CD4-positive, alpha-beta T cell treated with Interleukin-15 for 1 hour (primary cell): ENCODE measurements at places on chromosomes 5 and 9.
A peak's percentile ranks its signal among the peaks of the same experiment; 100 is the strongest.

DNA sequence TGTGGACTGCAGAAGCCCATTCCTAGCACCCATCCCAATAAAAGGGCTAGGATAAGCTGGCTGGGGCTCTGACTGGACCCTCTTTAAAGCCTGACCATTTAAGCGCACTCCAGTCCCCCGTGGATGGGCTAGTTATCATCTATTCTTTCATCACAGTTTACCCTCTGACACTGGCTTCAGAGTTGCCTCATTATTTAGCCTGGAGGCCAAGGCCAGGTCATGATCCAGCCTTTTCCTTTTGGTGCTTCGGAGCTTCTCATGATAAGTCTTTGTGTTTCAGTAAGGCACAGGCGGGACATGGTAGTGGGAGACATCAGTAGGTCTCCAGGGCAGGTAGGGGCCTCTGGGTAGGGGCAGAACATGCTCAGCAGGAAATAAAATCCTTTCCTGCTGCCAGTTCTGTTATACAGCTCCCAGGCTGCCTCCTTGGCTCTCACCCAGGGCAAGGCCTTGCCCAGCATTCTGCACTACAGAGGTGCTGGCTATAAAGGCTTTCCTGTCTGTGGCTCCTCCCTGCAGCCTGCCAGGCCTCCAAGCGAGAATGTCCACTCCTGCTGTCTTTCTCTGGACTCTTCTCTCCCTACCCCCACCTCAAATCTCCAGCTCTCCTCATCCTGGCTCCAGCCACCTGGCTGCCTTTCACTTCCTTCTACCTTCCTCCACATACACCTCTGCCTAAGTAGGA is 128.8 kb downstream of the FSTL4 start:
- DNase-seq: no peak

GRCh38 chr9:132797861-132798659 is 80.0 kb downstream of the AK8 start:
- no peak for DNase-seq

GRCh38 chr5:84961903-84962302 is 577.2 kb upstream of the EDIL3 start:
- DNase-seq: peak; percentile 16

GRCh38 chr9:89756891-89757537 is 152.2 kb downstream of the GADD45G start:
- no peak for DNase-seq

DNA sequence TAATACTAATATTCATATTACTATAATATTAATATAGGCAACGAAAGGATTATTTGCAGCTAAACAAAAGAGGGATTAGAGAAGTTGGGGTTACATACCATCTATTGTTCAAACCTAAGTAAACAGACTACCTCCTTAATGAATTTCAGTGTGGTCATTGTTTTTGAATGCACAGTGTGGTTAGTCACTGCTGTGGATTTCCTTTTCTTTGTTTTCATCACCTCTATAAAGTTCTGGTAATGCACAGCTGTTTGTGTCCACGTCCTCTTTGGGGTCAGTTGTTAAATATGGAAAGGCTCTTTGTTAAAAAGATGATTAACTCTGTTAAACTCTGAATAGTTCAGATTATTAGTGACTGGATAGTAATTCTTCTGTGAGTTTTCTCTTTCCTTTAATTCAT is 233.6 kb downstream of the MAST4 start:
- DNase-seq: no peak

DNA sequence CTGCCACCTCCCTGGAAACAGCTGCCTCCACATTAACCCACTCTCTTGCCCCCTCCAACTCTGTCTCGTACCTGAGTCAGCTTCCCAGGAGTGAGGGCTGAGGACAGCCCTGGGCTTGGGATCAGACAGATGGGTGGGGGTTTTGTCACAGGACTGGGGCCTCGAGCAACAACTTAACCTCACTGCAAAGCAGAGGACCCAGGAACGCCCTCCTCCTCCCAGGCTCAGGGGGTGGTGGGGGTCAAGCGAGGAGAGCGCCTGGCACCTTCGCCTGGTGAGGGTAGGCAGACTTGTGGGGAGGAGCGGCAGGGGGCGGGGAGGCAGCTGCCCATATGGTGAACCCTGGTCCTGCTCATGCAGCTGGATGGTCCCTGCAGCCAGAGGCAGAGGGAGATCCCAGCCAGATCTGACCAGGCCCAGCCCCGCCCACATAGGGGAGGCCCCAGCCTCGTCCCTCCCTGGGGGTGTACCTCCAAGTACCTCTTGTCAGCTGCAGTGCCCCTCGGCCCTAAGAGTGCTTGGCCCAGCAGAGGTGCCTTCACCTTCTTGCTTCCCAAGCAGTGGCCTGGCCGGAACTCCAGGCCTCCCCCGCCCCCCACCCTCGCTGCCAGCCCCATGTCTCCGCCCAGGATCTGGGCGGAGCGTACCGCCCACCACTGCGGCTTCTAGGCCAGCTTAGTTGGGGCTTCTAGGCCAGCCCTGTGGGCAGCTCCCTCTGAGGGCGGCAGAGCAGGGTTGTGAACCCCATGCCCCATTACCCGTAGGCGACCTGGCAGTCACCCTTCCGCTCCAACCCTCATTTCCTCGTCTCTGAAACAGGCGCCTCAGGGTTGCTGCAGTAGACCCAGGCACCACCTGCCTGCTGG is at the start of gene SARDH:
Gene SARDH, minus strand, starts transcription at position 579 of the 866 bp plus-strand sequence. CDS start 4,179 bp downstream, outside the sequence.
- DNase-seq: no peak

DNA sequence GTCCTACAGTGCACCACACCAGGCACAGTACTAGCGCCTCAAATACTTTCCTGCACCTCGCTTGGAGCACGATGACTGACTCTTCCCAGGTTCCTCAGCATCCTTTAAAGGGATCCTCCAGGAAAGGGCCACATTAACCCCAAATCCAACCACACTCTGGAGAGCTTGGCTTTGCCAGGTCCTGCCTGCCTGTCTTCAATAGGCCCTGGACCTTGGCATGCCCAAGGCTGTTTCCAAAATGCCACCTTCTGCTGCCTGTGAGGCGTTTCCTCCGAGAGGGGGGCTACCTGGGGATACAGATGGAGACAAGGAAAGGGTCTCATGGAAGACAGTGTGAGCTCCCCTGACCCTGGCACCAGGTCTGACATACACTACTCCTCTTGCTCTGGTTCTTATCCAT is 169.9 kb downstream of the DAB2IP start:
- DNase-seq: no peak

- no peak for DNase-seq
These were observed 3.5 kb upstream of the SLC34A1 start for GRCh38 chr5:177380805-177381126.

GRCh38 chr9:68844631-68845612 is 139.9 kb downstream of the PIP5K1B start:
- DNase-seq: peak; percentile 23

GRCh38 chr9:93212409-93212808 is 28.5 kb downstream of the WNK2 start:
- DNase-seq: no peak

DNA sequence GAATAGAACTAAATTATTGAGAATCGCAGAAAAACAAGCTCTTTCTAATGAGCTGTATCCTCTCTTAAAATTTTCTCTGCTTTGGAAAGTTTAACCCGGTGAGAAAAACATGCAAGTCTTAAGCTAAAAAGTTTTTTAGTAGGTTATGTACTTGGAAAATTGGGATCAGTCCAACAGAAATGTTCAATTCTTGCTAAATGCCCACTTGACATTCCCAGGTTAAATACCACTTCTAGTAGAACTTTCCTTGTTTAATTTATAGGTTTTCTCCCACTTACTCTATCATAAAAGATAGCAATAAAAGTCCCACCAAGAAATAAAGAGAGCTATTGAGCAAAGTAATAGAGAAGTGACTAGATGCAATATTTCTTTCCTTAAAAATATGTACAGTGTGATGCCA is 157.1 kb downstream of the CCDC192 start:
- DNase-seq: no peak

DNA sequence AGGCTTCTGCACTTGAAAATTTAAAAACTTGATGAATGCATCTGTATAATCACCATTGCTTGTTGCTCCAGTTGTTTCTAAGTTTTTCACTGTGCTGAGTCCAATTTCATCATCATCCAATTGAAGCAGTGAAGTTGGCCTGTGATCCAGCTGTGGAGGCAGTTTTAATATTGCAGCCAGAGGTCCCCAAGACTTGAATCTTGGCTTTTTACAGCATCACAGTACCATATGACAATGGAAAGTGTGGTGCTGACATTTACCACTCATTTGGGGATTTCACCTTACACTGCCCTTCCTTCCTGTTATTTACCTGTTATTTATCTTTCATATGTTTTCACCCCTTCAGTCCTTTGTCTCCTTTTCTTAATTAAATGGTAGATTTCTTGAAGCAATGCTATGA is 76.2 kb upstream of the SPIN1 start:
- DNase-seq: no peak

DNA sequence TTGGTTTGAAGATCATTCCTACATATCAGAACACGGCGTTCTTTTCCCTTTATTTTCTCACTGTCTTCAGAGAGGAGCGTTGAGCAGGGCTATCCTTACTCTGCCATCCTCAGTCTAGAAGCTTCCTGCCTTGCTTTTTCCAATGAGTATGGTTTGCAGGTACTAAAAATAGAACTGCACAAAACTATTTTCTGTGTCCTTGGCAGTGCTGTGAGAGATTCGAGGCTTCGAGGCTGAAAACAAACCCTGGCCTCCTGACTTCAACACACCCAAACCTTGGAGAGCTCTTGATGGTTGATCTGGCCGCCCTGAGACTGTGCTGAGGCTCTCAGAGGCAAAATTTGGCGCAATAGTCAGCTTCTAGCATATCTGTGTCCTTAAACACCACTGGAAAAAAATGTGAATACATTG is 78.9 kb downstream of the GOLPH3 start:
- no peak for DNase-seq

DNA sequence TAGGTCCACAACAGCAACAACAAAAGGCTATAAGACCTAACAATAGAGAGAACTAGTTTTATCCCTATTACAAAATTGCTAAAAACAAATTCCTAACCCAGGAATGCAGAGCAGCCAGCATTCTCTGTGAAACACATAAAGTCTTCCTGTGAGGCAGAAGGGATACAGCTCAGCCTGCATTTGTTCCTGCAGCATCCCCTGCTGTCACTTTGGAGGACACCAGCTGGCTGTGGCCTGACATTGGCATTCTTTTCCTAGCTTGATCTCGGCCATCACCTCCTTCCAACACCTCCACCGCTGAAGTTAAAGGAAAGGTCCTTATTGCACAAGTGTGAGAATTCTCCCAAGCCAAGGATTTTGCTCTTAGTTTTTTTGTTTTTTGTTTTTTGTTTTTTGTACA is 186.1 kb downstream of the SNCAIP start:
- DNase-seq: no peak

DNA sequence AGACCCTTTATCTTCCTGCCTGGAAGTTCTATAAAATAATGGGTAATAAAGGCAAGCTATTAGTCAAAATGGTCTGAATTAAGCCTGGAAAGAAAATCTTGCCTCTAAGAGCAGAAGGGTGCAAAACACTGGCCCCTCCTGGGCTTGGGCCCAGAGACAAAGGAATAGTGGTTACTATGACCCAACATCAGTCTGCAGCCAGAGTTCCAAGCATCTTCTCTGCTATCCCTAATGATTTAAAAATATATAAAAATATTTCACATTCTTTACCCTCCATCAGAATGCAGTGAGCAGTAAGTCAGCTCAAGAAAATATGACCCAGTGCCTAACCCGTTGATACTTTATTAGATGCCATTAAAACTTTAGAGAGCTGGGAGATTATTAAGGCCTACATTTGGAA is 14.7 kb downstream of the TNFAIP8 start:
- no peak for DNase-seq

- no peak for DNase-seq
These were observed 142.8 kb upstream of the COL5A1 start for GRCh38 chr9:134498814-134499166.

DNA sequence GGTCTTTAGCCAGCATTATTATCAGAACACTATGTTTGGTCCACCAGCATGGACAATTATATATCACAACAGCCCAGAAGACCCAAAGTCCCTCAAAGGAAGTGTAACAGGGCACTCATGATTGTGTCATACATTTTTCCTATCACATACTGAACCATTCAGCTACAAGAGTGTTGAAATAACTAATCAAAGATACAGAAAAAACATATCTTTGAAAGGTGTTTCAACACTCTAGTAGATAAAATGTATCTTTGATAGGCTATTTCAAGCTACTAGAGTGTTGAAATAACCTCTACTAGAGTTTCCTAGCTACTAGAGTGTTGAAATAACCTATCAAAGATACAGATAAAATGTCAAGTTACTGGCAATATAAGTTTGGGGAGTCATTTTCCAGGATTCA is 545.0 kb downstream of the PRR16 start:
- DNase-seq: no peak

GRCh38 chr5:21152611-21153010 is 1164.6 kb upstream of the CDH18 start:
- no peak for DNase-seq

- no peak for DNase-seq
These were observed 155.0 kb upstream of the TSLP start for GRCh38 chr5:110916381-110917049.

DNA sequence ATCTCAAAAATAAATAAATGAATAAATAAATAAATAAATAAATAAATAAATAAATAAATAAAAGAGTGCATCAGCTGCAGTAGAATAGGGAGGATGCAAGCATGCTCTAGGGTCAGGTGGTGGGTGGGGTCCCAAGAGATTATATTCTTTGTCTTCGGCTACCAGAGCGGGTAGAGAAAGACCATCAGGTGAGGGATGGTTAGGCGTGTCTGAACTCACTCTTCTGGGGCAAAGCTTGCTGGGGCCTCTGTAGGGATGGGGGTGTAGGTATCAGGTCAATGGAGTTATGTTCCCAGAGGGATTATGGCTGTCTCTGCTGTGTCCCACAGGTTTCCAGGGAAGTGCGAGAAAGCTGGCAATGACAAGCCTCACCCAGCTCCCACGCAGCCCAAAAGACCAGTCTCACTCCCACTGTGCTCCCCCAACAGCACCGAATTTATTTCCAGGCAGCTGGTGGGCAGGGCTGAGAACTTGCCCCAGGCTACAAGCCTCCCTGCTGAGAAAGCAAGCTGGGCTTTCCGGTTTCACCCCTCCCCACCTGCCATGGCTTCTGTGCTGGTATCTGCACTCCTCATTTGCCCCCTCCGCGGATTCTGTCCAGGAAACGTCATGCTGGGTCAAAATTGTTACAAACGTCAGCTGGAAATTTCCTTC is 180.8 kb downstream of the LURAP1L start:
- DNase-seq: no peak

GRCh38 chr9:130555968-130556367 is 23.4 kb upstream of the FUBP3 start:
- no peak for DNase-seq

DNA sequence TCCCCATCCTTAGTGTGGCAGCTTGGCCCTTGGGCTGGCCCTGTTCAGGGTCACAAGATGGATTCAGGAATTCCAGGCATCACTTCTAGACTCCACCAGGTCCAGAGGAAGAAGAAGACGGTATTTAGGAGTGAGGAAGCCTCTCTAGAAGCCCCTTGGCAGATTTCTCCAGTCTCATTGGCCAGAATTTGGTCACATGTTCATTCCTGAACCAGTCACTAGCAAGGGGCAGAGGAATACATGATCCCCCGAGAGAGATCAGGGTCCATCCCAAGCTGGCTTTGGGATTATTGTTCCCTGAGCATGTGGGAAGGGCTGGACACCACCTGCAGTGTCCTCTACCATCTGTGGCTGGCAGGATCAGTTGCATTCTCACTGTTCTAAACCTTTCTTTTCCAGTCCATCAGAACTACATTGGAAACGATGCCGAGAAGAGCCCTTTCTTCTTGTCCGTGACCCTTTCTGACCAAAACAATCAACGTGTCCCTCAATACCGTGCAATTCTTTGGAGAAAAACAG is 48.5 kb downstream of the GARNL3 start:
- DNase-seq: no peak
